ENCODE measurements at places on chromosomes 1 and 21.

- DNase-seq, result peak; percentile 35
Observed at GRCh38 chr21:20971296-20971921, 26.8 kb upstream of the NCAM2 start.

DNA sequence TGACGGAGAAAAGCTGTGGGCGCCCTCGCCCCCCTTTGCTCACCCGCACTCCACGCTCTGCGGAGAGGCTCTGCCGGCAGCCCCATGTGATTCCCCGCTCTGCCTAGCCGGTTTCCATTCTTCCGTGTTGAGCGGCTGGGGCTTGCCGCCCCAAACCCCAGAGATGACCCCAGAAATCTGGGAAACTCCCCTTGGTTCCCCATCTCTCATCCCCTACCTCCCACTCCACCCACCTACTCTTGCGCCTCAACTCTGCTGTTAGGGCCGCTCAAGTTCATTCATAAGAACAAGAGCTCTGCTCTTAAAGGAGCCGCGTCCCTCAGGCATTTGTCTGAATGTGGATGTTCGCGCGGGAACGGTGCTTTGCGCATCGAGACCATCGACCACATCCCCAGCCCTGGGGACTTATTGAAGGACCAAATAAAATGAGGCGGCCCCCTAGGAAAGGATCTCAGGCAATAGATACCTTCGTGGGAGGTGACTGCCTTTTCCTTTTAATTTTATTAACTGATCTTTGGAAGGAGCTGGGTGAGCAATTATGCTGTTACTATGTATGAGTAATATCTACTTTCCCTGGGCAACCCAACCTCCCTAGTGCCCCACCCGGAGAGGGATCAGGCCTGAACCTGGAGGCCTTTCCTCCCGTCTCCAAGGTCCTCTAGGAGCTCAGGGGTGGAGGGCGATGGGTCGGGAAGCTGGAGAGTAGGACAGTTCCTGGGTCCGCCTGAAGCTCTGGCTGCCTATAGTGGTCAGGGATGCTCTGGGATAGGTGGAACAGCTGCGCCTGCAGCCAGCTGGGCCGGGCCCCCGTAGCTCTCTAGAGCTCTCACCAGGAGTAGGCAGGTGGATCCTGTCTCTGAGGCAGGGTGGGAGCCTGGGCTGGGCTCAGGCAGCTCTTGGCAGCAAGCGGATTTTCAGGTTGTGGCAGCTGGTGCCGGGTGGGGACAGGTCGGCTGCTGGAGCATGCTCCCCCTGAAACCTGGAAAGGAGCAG lies 898 bp downstream of the MFSD2A start:
- peak; percentile 54 for DNase-seq

- DNase-seq, result no peak
Observed at GRCh38 chr1:99777752-99778151, 11.3 kb upstream of the FRRS1 start.

DNA sequence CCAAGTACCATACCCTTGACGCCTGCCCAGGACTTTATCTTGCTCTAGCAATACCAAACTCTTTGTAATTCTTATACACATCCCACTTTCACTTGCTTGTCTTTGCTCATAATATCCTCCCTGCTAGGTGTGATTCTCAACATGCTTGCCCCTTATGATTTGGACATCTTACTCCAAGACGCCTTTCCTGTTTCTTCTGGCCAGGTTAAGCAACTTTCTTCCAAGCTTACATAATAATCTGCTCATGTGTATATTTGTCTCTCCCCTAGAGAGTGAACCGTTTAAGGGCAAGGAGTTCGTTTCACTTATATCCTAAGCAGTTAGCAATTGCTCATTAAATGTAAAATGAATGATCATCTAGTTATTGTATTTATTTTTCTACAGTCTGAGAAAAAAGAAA lies 21.8 kb downstream of the CRYZL1 start:
- no peak for DNase-seq

- peak; percentile 68 for DNase-seq
Observed at GRCh38 chr21:38219049-38219628, 37.7 kb upstream of the KCNJ15 start.

DNA sequence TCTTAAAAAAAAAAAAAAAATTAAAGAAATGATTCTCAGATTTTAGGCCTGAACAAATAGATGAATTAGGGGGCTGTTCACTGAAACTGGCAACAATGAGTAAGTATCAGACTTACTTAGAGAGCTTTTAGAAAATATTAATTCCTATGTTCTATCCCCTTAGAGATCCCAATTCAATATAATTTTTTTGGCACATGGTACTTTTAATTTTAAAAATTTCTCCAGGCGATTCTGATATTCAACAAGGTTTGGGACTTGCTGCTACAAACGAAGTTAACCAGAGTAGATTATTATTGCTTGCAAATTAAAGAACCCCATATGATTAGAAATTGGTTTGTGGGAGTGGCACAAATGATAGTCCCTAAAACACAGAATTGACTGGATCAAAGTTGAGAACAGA lies 11.4 kb downstream of the SCMH1 start:
- no peak for DNase-seq

DNA sequence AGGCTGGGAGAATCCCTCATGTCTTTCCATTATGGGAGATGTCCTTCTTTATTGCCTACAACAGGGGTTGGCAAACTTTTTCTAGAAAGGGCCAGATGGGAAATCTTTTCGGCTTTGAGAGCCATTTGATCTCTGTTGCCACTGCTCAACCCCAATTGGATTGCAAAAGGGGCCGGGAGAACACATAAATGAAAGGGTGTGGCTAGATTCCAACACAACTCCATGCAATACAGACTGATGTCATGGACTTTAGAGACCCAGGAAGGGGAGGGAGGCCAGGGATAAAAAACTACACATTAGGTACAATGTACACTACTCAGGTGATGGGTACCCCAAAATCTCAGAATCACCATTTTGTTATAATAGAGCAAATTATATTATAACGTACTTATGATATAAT lies 97.6 kb upstream of the SIM2 start:
- no peak for DNase-seq

DNA sequence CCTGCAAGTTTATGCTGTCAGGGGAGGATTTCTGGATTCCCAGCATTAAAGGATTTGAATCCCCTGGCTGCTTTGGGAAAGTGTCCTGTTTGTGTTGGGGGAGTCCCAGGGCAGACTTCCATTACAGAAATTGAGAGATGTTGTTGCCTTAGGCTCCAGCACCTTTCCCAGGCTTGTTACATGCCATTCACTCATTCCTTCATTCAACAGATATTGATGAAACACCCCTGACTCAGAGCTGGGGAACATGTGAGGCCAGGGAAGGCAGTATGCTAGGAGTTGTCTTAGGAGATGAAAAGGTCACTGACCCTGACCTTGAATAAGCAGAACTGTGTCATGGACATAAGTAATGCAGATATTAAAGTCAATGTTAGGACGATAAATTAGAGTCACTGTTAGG lies 161.7 kb downstream of the NTMT2 start:
- DNase-seq, result no peak

DNA sequence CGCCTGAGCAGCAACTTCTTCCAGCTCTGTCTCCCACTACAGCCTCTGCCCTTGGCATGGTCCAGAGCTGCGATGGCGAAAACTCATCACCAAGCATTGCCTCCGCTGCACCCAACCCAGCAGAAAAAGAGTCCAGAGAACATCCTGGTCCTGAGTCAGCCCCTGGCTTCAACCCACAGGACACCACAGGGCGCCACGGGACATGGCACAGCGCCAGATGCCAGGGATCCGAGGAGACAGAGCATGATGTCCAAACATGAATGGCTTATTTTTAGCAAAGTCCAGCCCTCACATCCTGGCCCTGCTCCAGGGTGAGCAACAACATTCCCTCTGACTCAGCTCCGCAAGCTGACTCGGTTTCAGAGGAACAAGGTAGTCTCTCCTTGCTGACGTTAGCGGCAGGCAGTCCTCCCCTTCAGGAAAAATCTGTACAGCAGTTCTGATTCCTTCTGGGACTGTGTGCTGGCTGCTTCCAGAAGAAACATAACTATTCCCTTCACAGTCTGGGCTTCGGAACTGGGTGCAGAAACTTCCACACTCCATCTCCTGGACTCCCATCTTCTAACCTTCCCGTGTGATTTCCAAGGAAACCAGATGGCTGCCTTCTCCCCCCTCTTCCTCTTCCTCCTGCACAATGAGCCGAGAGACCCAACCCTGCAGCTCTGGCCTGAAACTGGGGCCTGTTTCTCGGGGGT lies 131.3 kb downstream of the TOMM20 start:
- no peak for DNase-seq

- DNase-seq, result no peak
Observed at GRCh38 chr1:113931451-113931851, 2.3 kb downstream of the HIPK1 start.

DNA sequence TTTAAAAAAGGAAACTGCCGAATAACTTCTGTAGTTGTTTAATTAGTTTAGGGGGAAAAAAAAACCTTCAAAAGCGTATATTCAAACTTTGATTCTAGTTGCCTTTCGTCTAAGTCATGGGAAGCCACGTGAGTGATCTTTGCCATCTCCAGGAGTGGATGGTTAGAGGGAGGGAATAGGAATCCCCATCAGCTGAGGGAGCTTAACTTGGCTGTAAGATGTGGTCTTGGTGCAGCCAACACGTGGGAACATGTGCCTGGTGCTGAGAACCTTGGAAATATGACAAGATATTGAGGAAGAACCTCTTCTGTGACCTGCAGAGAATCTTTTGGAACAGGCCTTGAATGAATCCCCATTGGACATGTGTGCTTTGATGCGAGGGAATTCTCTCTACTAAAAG lies 1.7 kb downstream of the BACE2 start:
- no peak for DNase-seq

GRCh38 chr1:9270290-9270883 lies 22.3 kb upstream of the SPSB1 start:
- no peak for DNase-seq

DNA sequence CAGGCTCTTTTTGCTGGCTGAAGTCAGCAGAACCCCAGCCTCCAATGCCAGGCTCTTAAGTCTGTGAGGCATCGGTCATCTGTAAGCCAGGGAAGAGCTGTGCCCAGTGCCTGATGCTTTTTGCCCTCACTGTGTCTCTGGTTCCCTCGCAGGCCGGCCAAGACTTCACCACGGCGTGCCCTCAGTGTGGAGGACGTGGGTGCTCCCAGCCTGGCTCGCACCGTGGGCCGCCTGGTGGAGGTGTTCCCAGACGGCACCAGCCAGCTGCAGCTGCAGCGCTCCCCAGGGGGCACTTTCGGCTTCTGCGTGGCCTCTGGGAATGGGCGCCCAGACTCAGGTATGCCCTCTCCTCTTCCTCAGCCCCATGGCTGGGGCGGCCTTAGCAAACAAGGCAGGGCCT lies 32.5 kb downstream of the KIAA1614 start:
- DNase-seq, result peak; percentile 48

- DNase-seq, result no peak
Observed at GRCh38 chr1:160924791-160925651, 29.6 kb downstream of the ITLN2 start.

- DNase-seq, result no peak
Observed at GRCh38 chr1:18957532-18958300, 1.2 kb upstream of the IFFO2 start.

DNA sequence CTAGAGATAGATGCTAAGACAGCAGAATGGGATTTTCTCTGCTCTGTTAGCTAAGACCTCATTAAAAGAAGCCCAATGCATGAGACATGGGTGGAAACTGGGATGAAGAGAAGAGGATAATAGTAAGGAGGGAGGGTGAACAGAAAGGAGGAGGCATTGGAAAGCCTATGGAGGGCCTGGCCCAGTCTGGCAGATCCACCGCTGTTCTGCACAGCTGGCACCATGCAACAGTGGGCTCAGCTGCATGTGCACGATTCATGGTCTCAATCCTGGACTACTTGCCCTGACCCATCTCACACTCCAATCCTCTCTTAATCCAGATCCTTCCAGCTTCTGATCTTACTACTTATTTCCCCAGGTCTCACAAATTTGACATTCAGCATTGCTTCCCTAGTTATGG lies 2.2 kb downstream of the PHC2 start:
- DNase-seq, result no peak

DNA sequence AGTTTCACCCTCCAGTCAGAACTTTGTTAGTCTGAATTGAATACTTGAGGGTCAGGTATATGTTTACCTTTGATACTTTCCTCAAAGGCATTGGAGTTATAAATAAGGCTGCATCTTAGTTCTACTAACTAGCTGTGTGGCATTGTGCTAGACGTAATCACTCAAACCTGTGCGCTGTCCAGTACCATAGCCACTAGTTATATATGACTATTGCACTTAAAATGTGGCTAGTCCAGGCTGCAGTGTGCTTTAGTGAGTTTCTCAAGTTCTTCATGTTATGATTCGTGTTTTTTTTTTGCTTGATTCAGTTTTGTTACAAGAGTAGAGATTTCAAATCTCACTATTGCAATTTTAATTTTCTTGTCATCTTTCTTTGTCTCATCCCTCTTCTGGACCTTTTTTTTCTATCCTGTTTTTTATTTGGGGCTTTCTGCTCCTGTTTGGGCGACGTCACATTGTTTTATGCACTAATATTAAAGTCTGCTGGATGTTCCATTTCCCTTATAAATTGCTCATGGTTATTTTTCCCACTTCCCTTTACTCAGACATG lies 5.7 kb downstream of the MAN1A2 start:
- no peak for DNase-seq

- DNase-seq, result no peak
Observed at GRCh38 chr1:210792250-210793102, 341.5 kb downstream of the KCNH1 start.

DNA sequence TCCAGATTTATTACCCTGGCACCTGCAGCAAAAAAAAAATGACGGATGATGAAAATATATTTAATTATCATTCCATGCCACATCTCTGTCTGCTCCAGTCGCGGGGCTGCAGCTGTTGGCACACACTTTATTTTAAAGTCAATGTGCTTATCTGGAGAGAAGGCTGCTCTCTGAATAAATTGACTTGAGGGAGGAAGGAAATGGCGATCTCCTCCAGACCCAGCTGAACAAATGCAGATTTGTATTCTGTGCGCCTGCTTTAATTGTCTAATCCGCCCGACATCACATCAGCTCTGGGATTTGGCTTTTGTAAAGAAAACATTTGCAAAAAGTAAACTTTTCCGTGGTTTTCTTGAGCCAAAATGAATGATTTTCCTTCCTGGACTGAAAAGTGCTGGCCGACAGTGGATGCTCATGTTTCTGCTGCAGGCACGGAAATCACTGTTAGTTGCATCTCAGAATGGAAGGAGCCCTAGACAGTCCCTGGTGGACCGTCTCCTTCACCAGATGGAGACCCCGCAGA lies 150.2 kb downstream of the CAMTA1 start:
- no peak for DNase-seq

GRCh38 chr1:27564710-27565649 lies 39.0 kb downstream of the AHDC1 start:
- no peak for DNase-seq

GRCh38 chr1:164033782-164034181 lies 525.2 kb upstream of the PBX1 start:
- DNase-seq, result no peak
